ENCODE measurements at places on chromosomes 5 and 9.
A peak's percentile ranks its signal among the peaks of the same experiment; 100 is the strongest.

- DNase-seq = no peak
Observed at GRCh38 chr5:64384765-64385164, 121.0 kb upstream of the RGS7BP start.

GRCh38 chr5:171310819-171311321, 1.8 kb downstream of the TLX3 start:
- no peak for DNase-seq

GRCh38 chr9:95979446-95979845, 104.0 kb downstream of the ERCC6L2 start:
- DNase-seq = no peak

DNA sequence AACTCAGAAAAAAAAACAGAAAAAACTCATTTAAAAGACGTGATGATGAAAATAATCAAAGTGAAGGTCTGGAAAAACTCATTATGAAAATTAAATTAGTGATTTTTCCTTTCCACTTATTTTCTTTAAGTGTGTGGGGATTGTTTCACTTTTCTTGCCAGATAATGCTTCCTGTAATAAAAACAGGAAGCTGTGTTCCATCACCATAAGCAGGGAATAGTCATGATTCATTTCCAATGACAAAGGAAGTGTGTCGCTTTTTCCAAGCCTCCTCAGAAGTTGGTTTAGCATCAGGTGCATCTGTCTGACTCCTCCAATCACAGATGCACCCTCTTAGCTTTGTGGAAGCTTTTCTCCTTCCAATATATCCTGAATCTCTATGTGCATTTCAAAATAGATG, 2068.7 kb downstream of the MAT2B start:
- no peak for DNase-seq

DNA sequence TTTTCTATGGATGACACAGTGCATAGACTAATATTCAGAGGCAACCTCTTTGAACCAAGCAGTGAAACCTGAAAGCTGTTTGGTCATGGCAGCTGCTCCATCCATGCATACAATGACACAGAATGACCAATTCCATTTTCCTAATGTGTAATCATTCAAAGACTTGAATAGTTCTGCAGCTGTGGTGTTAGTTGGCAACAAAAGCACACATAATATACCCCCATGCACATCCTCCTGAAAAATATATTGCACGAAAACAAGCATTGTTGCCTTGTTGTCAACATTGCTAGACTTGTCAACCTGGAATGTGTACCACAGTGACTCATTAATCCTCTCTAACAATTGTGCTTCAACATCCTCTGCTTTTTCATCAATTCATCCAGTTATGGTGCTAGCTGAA, 71.0 kb upstream of the SEMA6A start:
- no peak for DNase-seq

DNA sequence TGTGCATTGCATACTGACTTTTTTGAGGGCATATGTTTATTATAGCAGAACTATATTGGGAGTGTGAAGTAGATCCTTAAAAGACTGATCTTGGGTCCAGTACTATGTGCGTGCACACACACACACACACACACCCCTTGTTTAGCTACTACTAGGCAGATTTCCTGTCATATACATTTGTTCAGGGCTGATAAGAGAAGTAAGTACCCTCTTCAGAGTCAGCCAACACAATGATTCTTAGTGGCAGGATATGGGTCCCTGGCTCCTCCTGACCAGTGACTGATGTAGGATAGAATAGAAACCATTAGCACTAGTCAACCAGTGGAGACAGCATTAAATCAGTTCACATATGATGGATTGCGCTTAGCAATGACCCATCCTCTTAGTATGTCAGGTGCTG, 76.2 kb upstream of the MIER3 start:
- DNase-seq = no peak

DNA sequence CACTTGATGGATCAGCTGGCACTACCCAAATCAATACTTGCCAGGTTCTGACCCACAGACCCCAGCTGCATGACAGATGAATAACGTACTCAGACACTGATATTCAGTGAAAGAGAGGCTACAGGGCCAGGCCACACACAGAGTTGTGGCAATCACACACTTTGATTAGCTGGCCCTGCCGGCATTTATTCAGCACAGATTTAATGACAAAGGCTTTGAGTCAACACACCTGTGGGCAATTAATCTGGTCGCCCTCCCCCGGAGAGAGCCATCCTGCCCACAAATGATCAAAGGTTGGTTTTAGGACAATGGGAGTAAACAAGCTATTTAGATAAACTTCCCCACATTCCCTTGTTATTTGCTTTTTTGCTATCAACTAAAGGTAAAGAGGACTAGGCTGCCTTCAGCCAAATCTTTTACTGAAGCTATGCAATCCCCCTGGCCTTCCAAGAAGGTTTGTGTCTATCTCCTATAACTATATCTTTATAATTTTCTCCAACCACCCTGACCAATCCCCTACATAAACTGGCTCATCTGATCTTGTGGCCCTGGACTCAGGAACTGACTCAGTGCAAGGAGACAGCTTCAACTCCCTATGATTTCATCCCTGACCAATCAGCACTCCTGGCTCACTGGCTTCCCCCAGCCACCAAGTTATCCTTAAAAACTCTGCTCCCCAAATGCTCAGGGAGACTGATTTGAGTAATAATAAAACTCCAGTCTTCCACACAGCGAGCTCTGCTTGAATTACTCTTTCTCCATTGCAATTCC, 12.7 kb upstream of the TRIM32 start:
- DNase-seq = no peak

- DNase-seq = peak; percentile 68
Observed at GRCh38 chr9:114004221-114004716, 73.8 kb downstream of the AMBP start.

DNA sequence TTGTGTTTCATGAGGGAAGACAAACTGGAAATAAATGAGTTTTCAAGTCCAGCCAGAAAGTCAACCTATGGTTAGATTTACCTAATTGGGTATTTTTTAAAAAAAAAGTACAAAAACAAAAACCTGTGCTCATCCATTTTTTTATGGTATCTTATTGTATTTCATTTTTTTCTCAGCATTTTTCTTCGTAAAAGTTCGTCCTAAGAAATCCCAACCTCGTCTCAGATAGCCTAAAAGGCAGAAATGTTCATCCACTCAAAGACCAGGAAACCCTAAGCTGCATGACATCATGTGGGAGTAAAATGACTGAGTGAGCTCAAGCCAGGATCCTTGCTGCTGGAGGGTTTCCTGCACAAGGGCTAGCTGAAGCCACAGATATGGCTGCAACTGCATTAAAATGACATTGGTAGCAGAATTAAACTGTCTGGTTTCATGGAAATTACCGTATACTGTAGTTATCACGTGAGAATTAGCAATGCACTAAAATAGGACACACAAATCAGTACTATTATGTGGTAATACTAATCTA, 70.4 kb downstream of the NFIB start:
- no peak for DNase-seq
